ENCODE measurements at places on chromosomes 13 and 19.

GRCh38 chr13:32330441-32330840, 15.1 kb downstream of the BRCA2 start:
- DNase-seq, result no peak

GRCh38 chr19:23263870-23264590, 13.8 kb upstream of the ZNF724 start:
- no peak for DNase-seq

DNA sequence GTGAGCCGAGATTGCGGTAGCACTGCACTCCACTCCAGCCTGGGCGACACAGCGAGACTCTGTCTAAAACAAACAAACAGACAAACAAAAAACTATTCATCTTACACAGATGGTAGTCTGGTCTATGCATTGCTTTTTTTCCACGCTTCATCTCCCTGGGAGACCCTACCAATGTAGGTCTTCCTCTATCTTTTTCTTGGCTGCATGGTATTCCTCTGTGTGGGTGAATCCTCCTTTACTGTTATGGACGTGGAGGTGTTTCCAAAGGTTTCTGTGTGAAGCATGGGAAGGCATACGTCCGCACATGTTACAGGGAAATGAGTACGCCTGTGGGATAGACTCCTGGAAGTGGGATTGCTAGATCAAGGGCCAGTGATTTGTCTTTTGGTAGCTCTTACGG, 5.6 kb downstream of the BICRA start:
- no peak for DNase-seq

DNA sequence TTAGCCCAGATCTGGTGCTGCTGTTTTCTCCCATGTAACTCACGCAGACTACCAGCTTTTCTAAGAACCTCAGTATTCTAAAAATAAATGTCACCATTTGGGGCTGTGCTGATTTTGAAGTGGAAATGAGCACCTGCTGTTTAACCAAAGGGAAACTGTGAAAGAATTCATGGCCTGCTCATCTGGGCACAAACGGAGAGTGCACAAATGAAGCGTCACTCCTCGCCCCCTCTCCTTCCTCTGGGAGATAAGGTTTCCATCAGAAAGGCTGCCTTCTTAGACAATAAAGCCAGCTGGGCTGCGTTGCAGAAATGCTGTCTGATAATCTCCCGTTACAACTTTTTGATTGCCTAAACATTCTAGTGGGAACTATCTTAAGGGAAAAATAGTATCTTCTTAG, 73.7 kb upstream of the SLC15A1 start:
- DNase-seq, result peak; percentile 14

GRCh38 chr13:40221460-40222201, 444.8 kb downstream of the FOXO1 start:
- DNase-seq, result no peak

DNA sequence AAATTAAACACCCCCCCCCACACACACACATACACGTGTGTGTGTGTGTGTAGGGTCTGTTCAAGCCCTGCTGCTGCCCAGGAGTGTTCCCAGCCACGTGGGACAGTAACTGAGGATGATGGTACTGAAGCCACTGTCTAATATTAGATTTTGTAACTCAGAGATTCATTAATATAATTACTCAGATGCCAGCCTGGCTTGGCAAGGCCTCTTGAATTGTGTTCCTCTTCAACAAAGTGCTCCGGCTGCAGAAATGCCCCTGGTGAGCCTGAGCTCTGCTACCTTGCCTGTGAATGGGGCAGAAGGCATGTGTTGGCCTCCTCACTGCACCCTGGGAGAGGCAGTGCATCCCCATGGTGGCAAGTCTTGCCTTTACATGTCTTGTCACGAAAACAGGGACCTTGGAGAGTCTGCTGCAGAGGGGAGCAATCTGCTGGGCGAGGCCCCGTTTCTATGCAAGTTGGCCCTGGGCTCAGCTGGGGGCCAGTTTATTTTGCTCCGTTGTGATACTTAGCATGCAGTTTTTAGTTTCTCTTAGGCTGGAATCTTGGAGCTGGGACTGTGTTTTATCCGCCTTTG, 44.0 kb downstream of the NFIX start:
- DNase-seq, result no peak

GRCh38 chr13:105979131-105980011, 556.1 kb downstream of the EFNB2 start:
- DNase-seq, result no peak

- no peak for DNase-seq
Measured at GRCh38 chr13:52599037-52599847, 43.0 kb upstream of the HNRNPA1L2 start.

- no peak for DNase-seq
Measured at GRCh38 chr13:60627071-60627686, 230.2 kb downstream of the TDRD3 start.

GRCh38 chr19:48473161-48473966, 4.2 kb downstream of the CYTH2 start:
- DNase-seq, result no peak

GRCh38 chr19:48596679-48597465, 9.7 kb upstream of the SPACA4 start:
- DNase-seq, result no peak

GRCh38 chr13:41231786-41232185, 31.6 kb downstream of the MTRF1 start:
- DNase-seq, result no peak

- no peak for DNase-seq
Measured at GRCh38 chr13:103799028-103799427, 732.8 kb upstream of the SLC10A2 start.

DNA sequence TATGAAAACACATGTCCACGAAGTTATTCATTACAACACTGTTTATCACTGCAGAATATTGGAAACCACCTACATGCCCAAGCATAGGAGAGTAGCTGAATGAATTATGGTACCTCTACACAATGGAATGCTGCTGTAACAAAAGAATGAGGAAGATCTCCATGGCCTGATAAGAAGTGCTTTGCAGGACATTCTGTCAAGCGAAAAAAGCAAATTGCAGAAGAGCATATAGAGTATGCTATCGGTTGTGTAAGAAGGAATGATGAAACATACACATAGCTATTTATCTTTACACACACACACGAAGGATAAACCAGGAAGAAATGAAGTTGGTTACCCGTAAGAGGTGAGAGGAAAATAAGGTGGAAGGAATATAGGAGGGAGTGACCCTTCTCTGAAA, 37.5 kb upstream of the CEACAM20 start:
- DNase-seq, result no peak

GRCh38 chr19:53953383-53953782, 9.4 kb upstream of the CACNG8 start:
- no peak for DNase-seq

- peak; percentile 42 for DNase-seq
Measured at GRCh38 chr19:47719047-47719859, 6.0 kb downstream of the EHD2 start.

DNA sequence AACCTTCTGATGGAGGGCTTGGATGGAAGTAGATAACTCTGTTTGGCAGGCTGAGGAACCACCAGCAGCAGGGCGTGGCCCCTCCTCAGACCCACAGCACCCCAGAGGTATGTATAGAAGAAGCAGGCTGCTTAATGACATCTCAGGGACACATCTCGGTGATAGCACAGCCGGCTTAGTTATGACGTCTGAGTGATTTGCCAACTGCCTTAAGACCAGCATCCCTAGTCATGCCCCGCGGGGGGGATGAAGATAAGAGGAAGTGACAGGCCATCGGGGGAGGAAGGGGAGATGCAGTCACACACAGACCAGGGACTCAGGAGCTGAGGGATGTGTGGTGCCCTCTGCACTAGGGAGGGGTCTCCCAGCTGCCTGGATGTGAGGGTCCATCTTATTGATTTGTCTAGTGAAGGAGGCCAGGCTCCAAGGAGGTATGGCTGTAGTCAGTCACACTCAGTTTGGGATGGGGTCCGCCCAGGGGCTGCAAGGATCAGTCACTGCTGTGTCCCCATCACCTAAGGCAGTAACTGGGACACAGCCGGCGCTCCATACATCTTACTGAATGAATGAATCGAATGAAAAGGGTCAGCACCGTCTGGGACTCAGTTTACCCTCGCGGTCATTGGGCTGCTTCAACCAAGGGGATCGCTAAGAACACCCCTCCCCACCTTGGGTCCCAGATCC, 19.2 kb upstream of the ERCC1 start:
- no peak for DNase-seq

- peak; percentile 27 for DNase-seq
Measured at GRCh38 chr19:41175801-41176777, 16.9 kb upstream of the CYP2S1 start.

DNA sequence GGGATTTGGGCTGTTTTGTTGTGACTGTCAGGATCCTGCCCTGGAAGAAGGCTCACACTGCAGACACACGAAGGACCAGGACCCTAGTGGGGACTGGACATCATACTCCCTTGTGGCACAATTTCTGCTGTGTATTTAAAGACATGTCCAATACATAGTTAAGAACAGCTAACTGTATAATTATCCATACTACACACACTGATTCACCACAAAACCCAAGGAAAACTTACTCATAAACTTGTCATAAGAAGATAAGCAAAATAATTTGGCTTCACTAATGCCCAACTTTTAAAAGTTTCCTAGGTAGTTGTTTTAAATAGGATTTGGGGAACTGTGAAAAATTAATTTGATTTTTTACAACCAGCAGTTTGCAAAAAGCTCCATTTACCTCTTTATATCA, 46.1 kb downstream of the LATS2 start:
- no peak for DNase-seq

DNA sequence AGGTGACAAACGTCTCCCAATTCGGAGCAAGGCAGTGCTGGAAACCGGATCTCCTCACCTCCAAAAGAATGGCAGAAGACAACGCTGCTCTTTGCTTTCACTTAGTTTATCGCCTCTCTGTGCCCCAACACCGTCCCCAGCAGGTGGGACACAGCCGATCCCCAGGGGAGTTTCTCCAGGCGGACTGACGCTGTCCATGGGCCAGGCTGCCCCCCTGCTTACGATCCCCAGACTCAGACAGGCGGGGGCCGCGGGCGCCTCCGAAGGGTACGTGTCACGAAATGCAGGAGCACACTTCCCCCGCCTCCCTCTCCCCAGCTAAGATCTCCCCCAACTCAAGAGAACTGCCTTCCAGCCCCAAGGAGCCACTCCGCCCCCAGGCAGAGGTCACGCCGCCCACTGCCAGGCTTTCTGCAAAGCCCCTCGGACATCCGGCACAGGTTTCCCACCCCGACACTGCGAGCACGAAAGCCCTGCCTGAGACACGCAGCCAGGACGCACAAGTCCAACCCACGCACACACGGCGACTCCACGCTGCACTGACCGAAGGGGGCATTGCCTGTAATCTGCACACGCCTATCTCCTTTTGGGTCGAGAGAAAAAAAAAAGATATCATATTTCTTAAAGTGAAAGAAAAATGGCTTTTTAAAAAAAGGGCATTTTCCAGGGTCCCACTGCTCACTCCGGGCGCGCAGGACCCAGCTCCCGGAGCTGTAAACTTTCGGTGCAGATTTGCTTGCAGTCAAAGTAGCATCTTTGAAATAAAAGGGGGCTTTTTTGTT, 2.0 kb downstream of the SPRY2 start:
- DNase-seq, result peak; percentile 65

Measured in putamen (tissue), 1 donor.